NCI-H510A treated with DMSO at 0.1 percent for 48 hours (cell line): ENCODE measurements at places on chromosomes 2 and 18.

GRCh38 chr18:4639628-4640310, 184.7 kb upstream of the DLGAP1 start:
- DNase-seq, result no peak

DNA sequence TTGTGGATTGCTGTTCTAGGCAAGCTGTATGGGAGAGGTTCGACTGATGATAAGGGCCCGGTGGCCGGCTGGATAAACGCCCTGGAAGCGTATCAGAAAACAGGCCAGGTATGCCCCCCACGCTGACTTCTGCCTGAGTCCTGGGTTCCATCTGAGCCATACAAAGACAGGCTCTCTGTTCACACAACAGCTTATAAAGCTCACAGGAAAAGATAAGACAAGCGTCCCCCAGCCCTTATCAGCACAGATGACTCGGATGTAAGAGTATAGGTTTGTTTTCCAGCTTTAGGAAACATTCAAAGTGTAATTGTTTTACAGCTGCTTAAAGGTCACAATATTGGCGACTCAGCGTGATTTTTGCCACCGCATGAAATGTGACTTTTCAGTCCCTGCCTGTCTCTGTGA, 12.7 kb downstream of the CNDP2 start:
- DNase-seq, result no peak

DNA sequence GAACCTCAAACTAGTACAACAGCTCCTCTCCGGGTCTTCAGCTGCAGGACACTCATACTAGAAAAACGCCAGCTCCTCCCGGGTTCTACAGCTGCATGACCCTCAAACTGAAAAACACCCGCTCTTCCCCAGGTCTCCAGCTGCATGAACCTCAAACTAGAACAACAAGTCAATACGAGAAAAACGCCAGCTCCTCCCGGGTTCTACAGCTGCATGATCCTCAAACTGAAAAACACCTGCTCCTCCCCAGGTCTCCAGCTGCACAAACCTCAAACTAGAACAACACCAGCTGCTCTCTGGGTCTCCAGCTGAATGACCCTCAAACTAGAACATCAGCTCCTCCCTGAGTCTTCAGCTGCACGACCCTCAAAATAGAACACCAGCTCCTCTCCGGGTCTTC, 315.0 kb upstream of the TFPI start:
- DNase-seq, result no peak

DNA sequence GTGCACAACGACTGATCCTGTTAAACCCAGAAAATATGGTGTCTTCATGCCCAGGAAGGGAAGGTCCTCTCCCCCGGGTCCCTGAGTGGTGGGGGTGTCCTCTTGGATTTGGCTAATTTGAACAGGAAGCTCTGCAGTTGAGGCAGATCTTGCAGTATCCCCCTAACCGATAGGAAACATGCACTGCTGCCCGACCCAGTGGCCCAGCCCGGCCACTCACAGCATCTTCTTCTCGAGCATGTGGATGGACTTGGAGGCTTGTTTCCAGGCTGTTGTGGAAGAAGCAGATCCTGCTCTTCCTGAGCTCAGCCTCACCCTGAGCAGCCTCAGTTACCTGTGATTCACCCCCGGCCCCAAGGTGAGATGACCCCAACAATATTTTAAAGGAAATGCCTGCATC, 46.4 kb upstream of the ASB1 start:
- no peak for DNase-seq

GRCh38 chr2:175630280-175631244, 371.5 kb downstream of the LNPK start:
- peak; percentile 95 for DNase-seq

- no peak for DNase-seq
Observed at GRCh38 chr2:16653799-16654198, 11.8 kb downstream of the CYRIA start.

DNA sequence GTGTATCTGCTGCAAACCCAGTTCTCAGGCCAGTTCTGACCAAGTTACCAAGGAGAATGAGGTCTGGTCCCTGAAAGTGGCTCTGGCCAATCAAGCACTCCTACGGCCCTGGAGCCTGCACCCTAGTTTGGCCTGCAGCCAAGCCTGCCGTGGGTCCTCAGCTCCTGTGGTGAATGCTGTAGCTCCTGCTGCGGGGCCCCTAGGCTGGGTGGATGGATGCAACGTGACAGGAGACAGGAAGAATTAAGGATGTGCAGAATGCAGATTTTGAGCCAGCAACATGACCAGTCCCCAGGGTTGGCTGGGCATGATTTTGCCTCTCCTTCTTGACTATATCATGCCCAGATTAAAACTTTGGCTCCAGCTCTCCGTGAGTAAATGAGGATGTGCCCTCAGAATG, 97.2 kb downstream of the SMAD7 start:
- DNase-seq, result no peak

DNA sequence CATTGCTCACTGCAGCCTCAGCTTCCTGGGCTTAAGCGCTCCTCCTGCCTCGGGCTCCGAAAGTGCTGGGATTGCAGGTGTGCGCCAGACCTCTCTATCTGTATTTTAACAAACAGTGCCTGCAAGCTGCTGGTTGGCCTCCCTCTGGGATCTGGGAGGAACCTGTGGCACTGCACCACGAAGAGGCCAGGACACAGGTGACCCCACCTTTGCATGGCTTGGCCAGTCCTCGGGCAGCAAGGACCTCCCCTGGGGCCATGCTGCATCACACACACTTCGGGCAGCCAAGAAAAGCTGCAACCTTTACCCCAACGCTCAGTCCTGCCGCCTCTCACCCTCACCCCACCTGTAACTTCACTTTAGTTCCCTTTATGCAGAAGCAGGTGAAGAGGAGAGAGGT, 70.0 kb downstream of the PXDN start:
- no peak for DNase-seq

- DNase-seq, result no peak
Observed at GRCh38 chr2:173239644-173240043, 115.0 kb upstream of the CDCA7 start.

DNA sequence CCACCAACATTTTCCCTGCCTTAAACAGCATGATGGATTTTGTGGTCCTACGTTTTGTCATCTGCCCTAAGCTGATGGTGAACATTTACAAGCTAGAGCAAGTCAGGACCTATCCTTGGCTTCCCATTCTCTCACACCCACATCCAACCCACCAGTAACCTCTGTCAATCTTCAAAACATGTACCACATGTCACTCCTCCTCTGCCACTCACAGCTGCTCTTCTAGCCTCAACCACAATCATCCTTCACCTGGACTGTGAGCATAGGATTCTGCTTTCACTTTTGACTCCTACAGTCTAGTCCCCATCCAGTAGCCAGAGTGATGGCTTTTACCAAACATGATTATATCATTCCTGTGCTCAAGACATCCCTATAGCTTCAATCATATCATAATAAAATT, 279.8 kb upstream of the DLGAP1 start:
- DNase-seq, result no peak

GRCh38 chr2:217739741-217740140, 263.1 kb downstream of the TNS1 start:
- DNase-seq, result no peak

DNA sequence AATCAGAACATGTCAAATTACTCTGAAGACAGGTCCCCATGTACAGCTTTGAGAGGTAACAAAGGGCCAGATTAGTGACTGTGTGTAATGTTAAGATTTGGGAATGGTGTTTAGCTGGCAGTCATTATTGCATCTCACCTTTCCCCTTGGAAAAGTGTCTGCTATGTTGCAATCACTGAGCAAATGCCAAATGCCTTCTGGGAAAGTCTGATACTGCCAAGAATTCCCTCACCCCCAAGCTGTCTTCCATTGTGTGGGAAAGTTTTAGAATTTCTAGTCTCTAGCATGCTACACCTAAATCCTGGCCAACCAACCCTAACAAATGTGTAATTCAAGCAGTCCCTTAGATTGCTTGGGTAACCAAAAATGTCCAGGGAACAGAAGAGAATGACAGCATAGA, 13.6 kb upstream of the PELI1 start:
- no peak for DNase-seq

DNA sequence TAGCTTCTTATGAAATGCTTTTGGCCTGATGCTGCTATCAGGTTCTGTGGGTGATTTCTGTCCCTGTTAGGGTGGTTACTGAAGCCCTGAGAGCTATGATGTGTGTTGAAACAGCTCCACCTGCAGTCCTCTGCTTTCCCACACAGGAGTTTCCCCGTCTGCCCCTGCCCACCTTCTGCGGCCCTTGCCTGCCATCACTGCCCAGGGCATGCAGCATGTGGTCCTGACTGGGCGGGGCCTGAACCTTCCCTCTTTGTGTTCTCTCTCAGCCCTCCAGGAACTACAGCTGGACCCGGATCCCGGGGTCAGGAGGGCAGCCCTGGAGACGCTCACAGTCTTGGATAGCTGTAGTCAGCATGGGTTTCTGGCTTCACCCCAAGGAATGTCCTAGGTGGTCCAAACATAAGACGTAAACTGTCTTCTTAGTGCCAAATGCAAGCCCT, 21.4 kb downstream of the HJURP start:
- peak; percentile 43 for DNase-seq

DNA sequence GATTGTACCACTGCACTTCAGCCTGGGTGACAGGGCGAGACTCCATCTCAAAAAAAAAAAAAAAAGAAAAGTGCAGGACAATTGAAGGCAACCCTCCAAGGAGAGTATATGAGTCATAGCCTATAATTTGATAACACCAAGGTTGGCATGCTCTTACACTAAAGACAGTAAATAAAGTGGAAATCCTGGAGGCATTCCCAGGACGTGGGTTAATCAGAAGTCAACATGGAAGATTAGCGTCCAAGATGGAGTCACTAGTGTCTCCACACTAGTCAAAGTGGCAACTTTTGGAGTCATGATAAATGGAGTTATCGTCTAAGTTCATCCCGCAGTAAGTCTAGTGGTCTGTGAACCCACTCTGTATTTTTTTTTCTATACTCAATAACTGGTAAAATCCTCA, 21.2 kb upstream of the UGGT1 start:
- no peak for DNase-seq

DNA sequence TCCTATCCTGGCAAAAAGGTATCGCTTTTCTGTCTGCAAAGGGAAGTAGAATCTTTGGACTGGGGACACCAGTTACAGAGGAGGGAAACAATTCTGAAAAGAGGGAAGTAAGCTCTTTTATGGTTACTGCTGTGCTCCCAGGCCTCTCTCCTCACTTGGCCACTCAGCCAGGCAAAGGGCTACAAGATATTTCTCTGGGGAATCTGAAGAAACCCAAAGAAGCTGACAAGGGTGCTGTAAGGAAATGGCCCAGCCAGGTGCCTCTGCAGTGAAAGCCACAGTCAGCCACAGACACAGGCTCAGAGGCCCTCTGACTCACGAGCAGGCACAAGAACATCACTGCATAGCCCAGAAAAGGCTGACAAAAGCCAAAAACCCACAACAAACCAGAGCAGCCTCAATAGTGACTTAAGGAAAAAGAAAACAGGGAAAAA, 5.8 kb downstream of the HDLBP start:
- DNase-seq, result no peak

DNA sequence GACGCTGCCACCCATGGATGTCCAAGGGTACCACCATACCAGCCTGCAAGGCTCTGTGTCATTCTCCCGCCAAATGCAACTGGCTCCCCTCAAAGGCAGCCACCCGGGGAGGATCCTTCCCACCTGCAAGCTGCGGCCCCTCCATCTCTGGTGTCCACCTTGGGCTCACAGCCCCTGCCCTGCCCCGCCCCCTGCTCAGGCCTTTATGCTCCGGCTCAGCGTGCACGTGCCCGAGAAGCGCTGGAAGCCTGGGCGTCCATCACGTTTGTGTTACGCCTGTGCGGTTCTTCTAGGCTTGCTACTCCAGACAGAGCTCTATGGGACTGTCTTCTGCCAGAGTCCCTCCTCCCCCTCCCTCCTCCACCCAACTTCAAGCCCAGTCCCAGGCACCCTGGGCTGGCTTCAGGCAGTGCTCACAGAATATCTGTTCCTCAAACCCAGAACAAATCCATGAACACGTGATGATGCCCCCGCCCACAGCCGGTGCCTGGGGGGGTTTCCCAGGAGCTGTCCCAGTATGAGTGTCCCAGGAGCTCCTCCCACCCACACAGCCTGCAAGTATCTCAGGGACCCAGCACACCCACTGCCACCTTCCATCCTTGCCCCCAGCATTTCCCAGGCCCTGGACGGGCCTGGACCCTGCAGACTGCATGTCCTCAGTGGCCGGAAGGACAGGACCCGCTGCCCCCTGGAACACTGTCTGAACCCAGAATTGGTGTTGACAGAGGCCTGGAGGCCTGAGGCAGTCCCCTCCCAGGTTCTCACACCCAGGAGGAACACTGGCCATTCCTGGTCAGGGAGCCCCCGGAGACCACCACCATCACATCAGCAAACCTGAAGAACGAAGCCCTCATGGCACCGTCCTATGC, 30.3 kb downstream of the KIF1A start:
- DNase-seq, result no peak

DNA sequence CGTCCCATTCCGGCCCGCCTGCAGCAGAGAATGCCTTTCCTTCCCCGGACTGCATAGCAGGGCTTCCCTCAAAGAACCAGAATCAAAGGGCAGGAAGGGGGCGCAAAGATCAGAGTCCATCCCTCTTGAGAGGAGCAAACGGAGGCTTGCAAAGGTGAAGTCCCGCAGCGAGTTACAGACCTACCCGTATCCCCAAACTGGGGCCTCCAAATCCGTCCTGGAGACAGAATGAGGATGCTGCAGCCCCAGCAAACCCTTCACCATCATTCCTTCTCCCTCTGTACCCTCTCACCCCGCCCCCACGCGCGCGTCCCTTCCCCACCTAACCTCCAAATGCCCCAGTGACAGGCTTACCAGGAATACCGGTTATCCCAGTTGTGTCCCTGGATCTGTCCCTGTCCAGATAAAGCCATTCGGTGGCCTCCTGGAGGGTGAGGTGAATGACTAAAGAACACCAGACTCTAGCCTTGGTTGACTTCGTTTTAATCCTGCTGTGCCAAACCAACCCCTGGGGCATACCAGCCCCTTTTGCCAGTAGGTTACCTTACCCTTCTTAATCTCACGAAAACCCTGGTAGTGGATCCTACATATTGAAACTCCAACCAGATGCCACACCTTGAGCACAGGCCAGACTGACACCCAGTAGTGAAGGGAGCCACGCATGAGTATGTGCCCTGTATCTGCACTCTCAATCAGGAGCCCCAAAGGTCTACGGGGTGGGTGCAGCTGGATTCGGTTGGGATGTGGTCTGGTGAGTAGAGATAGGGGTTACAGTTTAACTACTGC, 961 bp upstream of the SLC40A1 start:
- peak; percentile 61 for DNase-seq

- no peak for DNase-seq
Observed at GRCh38 chr2:88331239-88331638, 121.3 kb downstream of the FOXI3 start.

- DNase-seq, result no peak
Observed at GRCh38 chr2:105431367-105432043, 32.7 kb upstream of the FHL2 start.

GRCh38 chr2:37866171-37866934, 58.7 kb upstream of the RMDN2 start:
- peak; percentile 11 for DNase-seq

- DNase-seq, result no peak
Observed at GRCh38 chr2:60873381-60873780, 8.0 kb upstream of the REL start.

DNA sequence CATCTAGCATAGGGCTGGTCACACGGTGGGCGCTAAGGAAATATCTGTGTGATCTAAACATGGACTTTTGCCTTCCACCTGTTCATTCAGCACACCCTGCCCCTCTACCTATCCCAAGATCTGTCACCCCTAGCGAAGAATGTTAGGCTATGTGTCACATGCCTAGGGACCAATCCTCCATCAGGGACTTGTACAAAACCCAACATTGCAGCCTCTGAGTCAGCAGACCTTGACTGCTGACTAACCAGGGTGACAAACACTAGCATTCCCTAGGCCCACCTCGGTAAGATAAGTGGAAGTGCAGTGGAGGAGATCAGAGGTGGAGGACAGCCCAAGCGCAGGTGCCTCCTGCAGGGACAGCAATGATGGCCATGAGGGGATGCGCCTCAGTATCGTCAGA, 99.2 kb downstream of the SOX11 start:
- no peak for DNase-seq

- no peak for DNase-seq
Observed at GRCh38 chr2:17136877-17137276, 381.4 kb downstream of the RAD51AP2 start.
